Heart left ventricle (tissue), 16 donors: ENCODE measurements at places on chromosomes 2 and 18. TPM values are rescaled to one million over a fixed set of nuclear protein-coding genes. Genes with fewer than 3 reads are reported as not detected.
A peak's percentile ranks its signal among the peaks of the same experiment; 100 is the strongest.

DNA sequence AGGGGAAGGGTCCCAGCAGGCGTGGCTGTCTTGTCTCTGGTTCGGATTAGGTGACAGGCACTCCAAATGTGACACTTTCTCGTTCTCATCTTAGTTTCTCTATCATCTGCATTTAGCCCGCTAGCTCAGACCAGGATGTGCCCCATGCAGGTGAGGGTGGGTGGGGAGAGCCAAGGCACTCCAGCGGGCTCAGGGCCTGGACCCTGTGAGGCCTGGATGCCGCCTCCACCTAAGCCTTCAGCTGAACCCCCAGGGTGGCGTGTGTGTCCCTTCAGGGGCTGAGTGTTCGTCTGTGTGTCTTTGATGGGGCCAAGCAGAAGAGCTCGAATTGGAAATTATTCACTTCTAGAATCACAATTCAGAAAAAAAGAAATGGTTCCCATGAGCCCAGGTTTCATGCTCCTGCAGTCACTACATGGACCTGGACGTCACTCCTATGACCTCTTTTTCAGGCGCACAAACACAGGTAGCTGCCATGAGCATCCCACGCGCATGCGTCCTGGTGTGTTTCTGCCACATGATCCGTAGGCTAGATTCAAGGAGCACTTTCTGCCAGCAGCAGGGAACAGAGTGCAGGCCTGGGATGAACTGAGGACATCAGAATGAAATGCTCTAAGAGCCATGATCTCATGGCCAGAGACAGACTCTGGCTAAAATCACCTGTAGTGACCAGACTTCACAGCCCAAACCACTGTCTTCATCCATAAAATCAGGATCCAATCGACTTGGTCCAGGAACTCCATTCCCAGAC lies 25.8 kb downstream of the CIDEA start:
- peak overlapping the region; percentile 99 for H3K27ac ChIP-seq
- peaks cover 30% of the 10 kb centered on the region for H3K4me1 ChIP-seq
- H3K36me3 ChIP-seq: no peaks in the 10 kb centered on the region
- no peaks in the 10 kb centered on the region for H3K27me3 ChIP-seq

DNA sequence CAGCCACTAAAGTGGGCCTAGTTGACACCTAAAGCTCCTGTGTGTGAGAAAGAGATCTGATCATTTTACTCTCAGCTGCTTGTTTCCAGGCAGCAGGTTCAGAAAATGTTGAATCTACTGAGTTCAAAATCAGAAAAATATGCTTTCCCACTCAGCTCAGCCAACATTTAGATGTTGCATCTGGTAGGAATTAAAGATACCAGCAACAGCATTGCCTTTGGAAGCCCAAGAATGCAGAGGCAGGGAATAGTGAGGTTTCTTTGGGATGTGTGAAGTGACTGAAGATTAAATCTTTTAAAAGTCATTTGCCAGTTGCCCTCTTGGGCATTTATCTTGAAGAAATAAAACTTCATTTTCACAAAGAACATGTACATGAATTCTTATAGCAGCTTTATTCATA lies 33.9 kb upstream of the DOCK10 start:
- no peak overlapping the region for H3K27ac ChIP-seq
- no peaks in the 10 kb centered on the region for H3K4me1 ChIP-seq
- H3K27me3 ChIP-seq: no peaks in the 10 kb centered on the region
- H3K4me3 ChIP-seq: no peak overlapping the region

DNA sequence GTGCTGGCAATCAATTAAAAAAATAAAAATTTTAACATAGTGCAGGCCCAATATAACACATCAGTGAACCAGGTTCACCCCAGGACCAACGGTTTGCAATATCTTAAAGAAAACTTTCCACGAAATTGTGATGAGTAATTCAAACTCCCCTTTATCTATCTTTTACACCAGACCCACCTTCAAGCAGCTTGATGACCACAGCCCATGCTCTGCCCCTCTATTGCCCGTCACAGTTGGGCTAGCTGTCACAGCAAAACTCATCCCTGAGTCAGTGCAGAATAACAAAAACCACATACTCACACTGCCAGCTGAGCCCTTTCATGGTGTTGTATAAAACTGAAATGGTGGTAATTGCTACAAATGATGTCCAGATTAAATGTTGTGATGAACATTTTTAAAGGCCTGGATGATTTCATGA lies 112.5 kb upstream of the CREB1 start:
- no peaks in the 10 kb centered on the region for H3K36me3 ChIP-seq
- H3K27ac ChIP-seq: no peak overlapping the region
- H3K27me3 ChIP-seq: no peaks in the 10 kb centered on the region

DNA sequence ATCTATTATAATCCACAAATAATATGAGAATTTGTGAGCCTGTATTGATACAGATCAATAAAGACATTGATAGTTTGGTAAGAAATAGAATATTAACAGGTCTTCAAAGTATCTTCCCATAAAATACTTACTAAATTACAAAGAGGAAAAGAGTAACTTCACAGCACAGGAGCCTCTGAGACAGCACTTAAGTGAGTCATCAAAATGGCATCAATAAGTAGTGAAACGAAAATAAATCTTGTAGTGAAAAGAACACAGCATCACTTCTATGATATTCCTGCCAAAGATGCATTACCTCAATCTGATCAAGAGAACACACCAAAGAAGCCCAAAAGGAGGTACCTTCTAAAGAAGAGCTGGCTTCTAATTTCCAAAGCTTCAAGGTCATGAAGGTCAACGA lies 116.4 kb downstream of the CBLN2 start:
- no peaks in the 10 kb centered on the region for H3K36me3 ChIP-seq
- H3K27ac ChIP-seq: no peak overlapping the region
- H3K4me3 ChIP-seq: no peak overlapping the region
- no peaks in the 10 kb centered on the region for H3K4me1 ChIP-seq
- H3K27me3 ChIP-seq: no peaks in the 10 kb centered on the region

GRCh38 chr2:120177001-120177621 lies 46.1 kb downstream of the TMEM185B start:
- peaks cover 3% of the 10 kb centered on the region for H3K36me3 ChIP-seq
- no peaks in the 10 kb centered on the region for H3K27me3 ChIP-seq
- peaks cover 21% of the 10 kb centered on the region for H3K4me1 ChIP-seq
- peak overlapping the region; percentile 43 for H3K4me3 ChIP-seq
- H3K27ac ChIP-seq: peak overlapping the region; percentile 83

DNA sequence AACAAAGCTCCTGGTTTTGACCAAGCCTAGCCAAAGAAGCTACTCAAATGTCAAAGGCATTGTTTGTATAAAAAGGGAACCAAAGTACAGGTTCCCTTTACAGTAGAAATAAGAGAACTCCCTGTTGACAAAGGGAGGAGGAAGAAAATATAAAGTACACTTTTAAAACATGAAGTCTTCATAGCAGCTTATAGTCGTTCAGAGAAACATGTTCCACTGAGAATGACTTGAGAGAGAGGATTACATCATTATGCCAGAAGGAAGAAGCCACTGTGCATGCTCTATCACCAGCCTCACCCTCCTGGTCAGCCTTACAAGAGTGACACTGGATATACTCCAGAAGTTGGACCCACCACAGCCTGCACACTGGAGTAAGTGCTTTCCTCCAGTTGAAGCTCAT lies 2.5 kb upstream of the DHRS9 start:
- H3K4me3 ChIP-seq: no peak overlapping the region
- no peaks in the 10 kb centered on the region for H3K4me1 ChIP-seq
- no peak overlapping the region for H3K27ac ChIP-seq
- H3K27me3 ChIP-seq: no peaks in the 10 kb centered on the region

DNA sequence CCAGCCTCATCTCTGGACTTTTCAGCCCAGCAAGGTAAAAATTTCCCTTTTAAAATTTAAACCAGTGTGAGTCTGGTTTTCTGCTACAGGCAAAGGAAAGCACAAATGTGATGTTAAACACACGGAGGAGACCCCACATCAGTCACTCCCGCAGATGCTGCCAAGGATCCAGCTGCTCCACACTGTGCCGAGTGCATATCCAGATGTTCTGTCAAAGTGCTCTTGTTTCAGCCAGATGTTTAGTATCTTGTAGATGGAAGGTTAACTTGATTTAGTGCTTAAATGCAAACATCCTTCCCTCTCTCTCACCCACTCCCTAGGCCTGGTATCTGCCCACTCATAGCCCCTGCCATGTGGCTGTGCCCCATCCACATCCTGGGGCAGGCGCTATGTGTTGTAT lies 15.8 kb upstream of the ATOH8 start:
- H3K36me3 ChIP-seq: no peaks in the 10 kb centered on the region
- DNase-seq: no peak
- peaks cover 26% of the 10 kb centered on the region for H3K4me1 ChIP-seq

- peak; percentile 10 for DNase-seq
- H3K27me3 ChIP-seq: no peaks in the 10 kb centered on the region
- no peaks in the 10 kb centered on the region for H3K36me3 ChIP-seq
- peaks cover 24% of the 10 kb centered on the region for H3K4me1 ChIP-seq
- H3K4me3 ChIP-seq: no peak overlapping the region
These were observed 227.6 kb downstream of the SEPTIN10 start for GRCh38 chr2:109386004-109386695.

GRCh38 chr2:83650161-83650560 lies 808.9 kb downstream of the SUCLG1 start:
- no peak overlapping the region for H3K27ac ChIP-seq
- no peaks in the 10 kb centered on the region for H3K27me3 ChIP-seq
- no peaks in the 10 kb centered on the region for H3K36me3 ChIP-seq
- no peak for DNase-seq
- no peak overlapping the region for H3K4me3 ChIP-seq
- H3K4me1 ChIP-seq: no peaks in the 10 kb centered on the region

DNA sequence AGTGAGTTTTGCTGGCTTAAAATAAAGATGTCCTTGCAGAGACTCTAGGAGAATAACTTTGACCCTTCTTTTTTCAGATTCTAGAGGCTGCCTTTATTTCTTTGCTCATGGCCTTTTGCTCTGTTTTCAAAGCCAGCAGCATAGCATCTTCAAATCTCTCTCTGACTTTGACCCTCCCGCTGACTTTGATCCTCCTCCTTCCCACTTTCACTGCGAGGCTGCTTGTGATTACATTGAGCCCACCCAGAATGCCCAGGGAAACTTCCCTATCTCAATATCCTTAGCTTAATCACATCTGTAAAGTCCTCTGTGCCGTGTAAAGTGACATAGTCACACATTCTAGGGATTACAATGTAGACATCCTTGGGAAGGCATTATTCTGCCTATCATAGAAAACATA lies 23.9 kb downstream of the TACR1 start:
- no peak for DNase-seq
- H3K36me3 ChIP-seq: no peaks in the 10 kb centered on the region
- no peak overlapping the region for H3K4me3 ChIP-seq
- no peak overlapping the region for H3K27ac ChIP-seq
- no peaks in the 10 kb centered on the region for H3K4me1 ChIP-seq
- H3K27me3 ChIP-seq: no peaks in the 10 kb centered on the region

DNA sequence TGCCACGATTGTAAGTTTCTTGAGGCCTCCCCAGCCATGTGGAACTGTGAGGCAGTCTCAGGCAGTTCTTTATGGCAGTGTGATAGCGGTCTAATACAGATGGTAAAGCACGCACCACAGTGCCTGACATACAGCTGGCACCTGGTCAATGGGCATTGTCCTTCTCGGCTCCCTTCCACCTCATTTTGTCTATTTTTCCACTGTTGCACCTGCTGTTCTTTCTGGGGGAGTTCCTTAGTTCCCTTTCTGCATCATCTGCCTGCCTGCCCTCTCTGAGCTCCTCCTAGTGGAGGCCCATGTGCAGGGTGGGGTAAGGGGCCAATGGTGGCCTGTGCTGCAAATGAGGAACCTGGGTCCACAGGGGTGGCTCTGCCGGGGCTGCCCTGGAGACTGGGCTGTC lies 157.6 kb downstream of the LPIN1 start:
- no peaks in the 10 kb centered on the region for H3K4me1 ChIP-seq
- H3K4me3 ChIP-seq: no peak overlapping the region
- H3K27ac ChIP-seq: no peak overlapping the region
- H3K27me3 ChIP-seq: no peaks in the 10 kb centered on the region
- H3K36me3 ChIP-seq: no peaks in the 10 kb centered on the region

DNA sequence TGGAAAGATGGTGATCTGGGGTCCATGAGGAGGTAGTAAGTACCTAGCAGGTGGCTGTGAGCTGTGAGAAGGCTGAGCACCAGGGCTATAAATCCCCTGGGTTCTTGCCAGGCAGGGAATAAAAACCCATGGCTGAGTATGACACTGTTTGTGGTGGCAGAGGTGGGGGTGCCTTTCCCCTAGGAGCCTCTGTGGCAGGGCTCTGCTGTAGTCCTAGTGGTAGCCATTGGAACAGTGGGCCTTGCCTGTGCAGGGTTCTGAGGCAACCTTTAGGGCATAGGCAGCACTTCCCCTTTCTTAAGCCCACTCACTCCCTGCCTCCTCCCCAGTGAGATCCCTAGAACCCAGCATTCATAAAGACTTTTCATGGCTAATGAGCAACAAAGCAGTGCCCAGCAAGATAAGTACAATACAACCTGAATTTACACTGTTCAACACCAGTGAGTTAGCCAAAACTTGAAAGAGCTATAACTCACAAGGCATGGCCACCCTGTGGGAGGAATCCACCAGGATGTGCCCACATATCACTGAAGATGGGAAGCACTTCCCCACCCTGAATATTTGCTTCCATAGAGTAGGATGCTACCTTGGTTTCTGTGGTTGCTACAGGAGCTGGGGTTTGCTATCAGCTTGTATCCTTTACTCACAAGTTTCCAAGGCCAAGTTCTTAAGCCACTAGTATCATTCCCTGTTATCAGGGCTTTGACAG lies 100.9 kb upstream of the NEUROD1 start:
- no peaks in the 10 kb centered on the region for H3K36me3 ChIP-seq
- no peak overlapping the region for H3K4me3 ChIP-seq
- no peaks in the 10 kb centered on the region for H3K27me3 ChIP-seq
- no peaks in the 10 kb centered on the region for H3K4me1 ChIP-seq

DNA sequence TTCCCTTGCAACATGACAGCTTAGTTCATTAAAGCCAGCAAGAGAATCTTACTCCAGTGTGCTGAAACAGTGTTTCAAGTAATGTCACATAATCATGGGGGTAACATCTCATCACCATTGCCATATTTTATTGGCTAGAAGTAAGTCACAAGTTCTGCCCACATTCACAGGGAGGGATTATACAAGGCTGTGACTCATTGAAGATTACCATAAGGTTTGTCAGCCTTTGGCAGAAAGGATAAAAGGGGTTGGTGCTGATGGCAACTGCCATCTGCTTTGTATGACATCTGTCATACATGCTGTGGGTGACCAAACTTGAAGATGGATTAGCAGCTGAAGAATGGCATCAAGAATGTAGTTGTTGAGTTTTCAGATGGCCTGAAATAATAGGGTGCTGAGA lies 61.2 kb downstream of the KCNE4 start:
- H3K36me3 ChIP-seq: no peaks in the 10 kb centered on the region
- no peak for DNase-seq
- no peak overlapping the region for H3K4me3 ChIP-seq
- no peaks in the 10 kb centered on the region for H3K4me1 ChIP-seq
- H3K27me3 ChIP-seq: no peaks in the 10 kb centered on the region

INO80C gene
- total RNA-seq: 22.3 TPM

TEX44 gene
- total RNA-seq: not detected

IL1F10 gene
- not detected for total RNA-seq

ANKRD36 gene
- 3.2 TPM for total RNA-seq

TUBA4B gene
- total RNA-seq: not detected

SRD5A2 gene
- not detected for total RNA-seq

CTAGE1 gene
- not detected for total RNA-seq

ZNF385B gene
- total RNA-seq: 1.6 TPM
